ENCODE measurements at places on chromosomes 7 and 10. TPM values are rescaled to one million over a fixed set of nuclear protein-coding genes. Genes with fewer than 3 reads are reported as not detected.
A peak's percentile ranks its signal among the peaks of the same experiment; 100 is the strongest.

The IMMP2L gene
- total RNA-seq: 30.3 TPM

GRCh38 chr7:47092336-47092735 lies 489.6 kb downstream of the TNS3 start:
- no peak for DNase-seq

DNA sequence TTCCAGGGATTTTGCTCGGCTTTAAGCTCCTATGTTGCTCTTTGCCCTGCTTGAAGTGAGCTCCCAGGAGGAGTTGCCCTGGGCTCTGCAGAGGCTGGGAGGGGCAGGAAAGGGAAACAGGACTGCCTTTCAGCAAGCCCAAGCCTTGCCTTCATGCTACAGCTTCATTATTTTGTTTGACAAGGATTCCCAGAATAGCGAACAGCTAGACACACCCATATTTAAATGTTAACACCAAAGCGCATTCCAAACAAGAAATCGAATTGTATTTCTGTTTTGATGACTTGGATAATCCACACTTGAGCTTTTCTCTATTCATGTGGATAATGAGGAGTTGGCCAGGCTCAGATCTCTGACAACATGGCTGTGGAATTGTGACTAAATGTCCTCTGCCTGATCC lies 6.3 kb downstream of the KIAA1217 start:
- DNase-seq: no peak

DNA sequence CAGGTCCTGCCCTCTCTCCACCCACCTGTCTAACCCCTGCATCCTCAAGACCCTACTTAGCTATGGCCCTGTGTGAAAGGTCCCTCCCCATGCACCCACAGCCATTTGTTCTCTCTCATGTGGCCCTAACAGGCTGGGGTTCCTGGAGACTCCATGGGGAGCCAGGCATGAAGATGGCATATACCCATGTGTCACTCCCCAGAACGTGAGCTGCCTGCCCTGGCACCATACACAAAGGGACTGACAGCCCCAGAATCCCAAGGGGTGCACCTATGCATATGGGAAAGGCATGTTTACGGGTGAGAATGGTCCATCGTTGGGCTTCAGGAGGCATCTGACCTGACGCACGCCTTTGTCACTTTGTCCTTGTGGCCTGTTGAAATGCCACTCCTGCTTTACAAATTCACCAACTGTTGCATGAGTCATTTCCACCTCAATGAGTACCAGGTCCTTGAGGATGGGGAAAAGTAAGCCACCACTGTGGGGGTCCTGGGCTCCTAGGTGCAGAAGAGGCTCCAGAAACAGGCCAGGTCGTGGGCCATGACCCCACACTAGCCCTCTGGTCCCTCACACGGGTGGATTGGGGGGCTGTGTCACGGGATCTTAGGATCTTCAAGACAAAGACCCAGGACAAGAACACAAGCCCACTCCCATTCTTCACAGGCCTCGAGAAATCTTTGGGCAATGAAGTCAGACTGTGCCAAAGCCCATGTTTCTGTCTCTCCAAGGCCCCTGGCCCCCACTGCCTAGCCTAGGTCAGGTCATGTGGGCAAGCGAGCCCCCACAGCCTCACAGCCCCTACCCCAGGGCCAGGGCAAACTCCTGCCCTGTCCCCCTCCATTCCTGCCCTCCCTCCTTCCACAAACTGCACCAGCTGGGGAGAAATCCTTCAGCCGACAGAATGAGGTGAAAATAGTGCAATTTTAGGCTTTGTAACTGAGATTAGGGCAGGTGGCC lies 8.6 kb downstream of the GPRIN2 start:
- no peak for DNase-seq

The ARHGEF5 gene
- total RNA-seq: 1.0 TPM

DNA sequence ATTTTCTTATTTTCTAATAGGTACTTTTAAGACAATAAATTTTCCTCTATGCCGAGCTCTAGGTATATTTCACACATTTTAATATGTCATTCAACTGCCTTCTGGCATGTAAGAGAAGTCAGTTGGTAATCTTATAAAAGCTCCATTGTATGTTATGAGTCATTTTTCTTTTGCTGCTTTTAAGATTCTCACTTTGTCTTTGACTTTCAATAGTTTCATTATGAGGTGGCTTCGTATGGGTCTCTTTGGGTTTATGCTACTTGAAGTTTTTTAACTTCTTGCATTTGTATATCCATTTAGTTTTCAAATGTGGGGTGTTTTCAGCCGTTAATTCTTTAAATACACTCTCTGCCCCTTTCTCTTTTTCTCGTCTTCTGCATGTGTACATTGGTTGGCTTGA lies 80.5 kb downstream of the ABCA13 start:
- DNase-seq: no peak

GRCh38 chr7:42479816-42480633 lies 243.0 kb upstream of the GLI3 start:
- no peak for DNase-seq

DNA sequence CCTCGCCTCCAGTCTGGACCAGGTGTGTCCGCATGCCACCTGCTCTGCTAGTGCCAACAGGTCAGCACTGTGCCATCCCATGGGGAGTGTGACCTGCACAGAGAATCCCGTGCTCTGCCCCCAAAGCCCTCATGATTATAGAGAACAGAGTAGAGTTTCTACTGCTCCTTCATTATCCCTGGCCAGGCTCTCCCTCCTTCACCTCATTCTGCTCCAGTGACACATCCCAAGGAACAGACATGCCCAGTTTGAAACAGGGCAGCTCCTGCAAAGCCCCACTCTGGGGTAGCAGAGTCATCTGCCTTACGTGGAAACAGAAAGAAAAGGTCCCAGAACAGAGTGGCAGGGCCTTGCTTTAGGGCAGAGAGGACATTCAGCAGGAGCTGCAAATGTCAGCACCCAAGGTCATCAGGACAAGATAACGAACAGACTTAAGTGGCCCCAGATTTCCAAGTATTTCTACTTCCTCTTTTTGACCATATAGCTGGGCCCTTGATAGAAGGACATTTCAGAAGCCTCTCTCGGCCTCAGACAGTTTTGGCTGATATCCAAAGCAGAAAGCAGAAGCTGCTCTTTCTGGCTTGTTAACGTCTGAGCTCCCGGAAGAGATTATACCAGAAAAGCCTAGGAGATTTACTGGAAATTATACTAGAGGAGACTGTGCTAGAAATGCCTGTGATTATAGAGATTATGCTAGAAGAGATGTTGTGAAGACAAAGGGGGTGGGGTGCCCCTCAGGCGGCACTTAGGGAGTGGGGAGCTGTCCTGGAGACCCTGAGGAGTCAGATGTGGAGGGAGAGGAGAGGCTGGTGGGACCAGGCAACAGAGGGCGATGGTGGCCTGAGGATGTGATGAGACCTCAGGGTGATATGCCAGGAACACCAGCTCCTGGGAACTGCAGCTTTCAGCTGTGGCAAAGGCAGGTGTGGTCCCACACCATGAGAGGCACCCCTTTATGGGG lies 12.6 kb downstream of the TMEM176B start:
- DNase-seq: no peak

The ASCC1 gene
- 59.7 TPM for total RNA-seq

DNA sequence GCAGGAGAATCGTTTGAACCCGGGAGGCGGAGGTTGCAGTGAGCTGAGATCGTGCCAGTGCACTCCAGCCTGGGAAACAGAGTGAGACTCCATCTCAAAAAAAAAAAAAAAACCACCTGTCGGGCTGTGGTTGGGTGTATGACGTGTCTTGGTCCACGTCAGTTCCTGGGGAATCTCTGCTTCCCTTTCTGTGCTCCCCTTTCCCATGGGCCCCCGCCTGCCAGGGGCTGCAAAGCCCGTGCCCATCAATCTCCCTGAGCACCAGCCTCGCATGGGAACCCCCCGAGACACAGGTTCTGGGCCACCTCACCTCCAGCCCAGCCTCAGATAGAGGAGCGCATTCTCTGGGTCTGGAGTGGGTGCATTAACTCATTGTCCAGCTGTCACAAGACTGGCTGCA lies 2.3 kb upstream of the SH2B2 start:
- no peak for DNase-seq

The MYL10 gene
- not detected for total RNA-seq

DNA sequence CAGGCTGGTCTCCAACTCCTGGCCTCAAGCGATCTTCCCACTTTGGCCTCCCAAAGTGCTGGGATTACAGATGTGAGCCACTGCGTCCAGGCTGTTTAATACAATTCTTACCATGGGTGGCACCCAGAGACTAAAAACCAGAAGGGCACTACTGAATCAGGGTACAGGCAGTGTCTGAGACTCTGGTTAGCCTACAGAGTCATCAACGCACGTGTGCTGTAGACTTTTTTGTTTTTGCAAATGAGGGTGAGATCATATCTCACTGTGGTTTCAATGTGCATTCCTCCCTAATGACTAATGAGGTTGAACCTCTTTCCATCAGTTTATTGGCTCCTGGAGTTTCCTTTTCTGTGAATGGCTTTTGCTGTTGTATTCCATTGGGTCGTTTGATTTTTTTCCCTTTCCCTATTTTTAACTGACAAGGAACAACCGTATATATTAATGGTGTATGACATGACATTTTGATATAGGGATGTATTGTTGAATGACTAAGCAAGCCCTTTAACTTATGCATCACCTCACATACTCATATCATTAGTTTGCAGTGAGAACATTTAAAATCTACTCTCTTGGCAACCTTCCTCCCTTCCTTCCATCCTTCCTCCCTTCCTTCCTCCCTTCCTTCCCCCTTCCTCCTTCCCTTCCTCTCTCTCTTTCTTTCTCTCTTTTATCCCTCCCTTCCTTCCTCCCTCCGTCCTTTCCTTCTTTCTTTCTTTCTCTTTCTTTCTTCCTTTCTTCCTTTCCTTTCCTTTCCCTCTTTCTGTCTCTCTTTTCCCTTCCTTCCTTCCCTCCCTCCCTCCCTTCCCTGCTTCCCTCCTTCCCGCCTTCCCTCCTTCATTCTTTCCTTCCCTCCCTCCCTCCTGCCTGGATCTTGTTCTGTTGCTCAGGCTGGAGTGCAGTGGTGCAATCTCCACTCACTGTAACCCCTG lies 9.3 kb upstream of the TMEM270 start:
- peak; percentile 94 for DNase-seq

DNA sequence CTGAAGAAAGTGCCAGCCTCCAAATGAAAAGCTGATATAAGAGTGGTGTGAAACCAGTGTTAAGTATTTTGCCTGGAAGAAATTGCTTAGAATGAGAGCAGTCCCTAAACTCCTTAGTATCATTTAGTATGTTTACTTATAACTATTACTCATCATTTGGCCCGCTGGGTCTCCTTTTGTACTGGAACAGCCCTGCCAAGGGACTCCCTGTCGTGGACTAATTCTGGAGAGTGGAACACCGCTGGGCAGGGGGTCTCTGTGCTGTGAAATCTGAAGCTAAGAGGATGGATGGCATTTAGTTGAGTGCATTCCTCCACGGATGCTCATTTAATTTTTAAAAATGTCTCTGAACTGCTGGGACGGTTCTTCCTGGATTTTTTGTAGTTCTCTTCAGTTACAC lies 889.9 kb upstream of the C7orf33 start:
- no peak for DNase-seq

- no peak for DNase-seq
These were observed 40.7 kb upstream of the MRLN start for GRCh38 chr10:59793919-59794318.

- DNase-seq: no peak
These were observed 10.8 kb downstream of the SEMA3A start for GRCh38 chr7:84183741-84184140.

The CLDN4 gene
- total RNA-seq: 24.9 TPM

- no peak for DNase-seq
These were observed 17.6 kb upstream of the ORC5 start for GRCh38 chr7:104225451-104225850.

GRCh38 chr10:132388891-132389432 lies 8.0 kb upstream of the PWWP2B start:
- DNase-seq: no peak

DNA sequence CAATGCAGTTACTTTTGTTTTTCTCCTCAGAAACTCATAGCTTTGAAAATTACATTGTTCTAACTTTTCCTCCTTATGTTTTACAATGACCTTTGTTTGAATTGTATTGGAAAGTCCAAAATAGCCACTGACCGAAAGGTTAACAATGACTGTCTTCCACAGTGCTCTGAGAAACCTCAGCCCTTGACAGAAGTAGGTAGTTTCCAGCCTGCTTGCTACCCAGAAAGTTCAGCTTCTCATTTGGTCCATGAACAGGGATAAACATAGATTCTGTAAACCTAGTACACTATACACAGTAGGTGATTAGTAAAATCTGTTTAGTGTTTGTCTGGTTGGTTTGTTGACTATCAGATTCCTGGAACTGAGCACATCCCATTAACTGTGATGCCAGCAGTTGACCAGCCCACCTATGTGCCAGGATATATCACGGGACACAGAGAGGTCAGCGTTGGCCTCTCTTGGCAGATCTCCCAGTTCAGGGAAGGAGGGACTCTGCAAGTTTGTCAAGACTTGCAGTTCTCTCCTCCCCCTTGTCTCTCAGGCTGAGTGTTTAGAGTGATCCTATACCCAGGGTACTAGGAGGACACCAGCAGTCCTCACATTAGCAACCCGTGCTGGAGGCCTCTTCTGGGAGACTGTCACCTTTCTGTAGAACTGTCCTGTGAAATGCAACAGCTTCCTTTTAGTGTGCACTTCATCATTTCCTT lies 297.6 kb downstream of the ARHGAP12 start:
- no peak for DNase-seq

DNA sequence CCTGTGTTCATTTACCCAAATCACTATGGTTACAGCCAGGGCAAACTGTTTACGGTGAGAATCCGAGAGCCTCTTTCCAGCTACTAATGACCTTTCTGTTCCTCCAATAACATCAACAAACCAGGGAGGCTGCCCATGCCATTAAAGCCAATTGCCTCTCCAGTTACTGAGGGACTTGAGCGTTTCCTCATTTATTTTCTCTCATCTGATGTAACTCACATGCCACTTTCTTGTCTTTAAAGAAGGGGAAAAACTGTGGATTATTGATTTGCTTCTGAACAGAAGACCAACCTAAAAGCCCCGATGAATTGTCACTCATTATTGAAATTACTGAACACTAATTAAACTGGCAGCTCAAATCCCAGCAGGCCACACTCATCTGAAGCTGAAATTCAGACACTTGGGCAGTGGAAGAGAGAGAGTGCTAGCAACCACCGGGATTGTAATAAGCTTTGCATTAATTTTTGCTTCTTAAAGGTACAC lies 595.8 kb upstream of the MKI67 start:
- no peak for DNase-seq

The METTL2B gene
- 44.8 TPM for total RNA-seq

The RTKN2 gene
- total RNA-seq: 4.0 TPM

DNA sequence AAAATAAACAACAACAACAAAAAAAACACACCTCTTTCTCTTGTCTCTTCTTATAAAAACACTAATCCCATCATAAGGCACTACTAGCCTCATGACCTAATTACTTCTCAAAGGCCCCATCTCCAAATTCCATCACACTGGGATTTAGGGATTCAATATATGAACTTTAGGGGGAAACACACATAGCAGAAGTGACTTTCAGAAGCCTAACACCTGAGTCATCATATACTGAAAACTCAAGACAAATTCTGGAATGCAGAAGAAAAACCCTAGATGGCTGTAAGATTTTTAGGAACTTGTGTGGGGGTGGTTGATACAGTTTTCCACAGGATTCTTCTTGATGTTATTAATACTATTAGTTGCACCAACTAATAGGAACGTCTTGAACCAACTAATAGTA lies 33.7 kb upstream of the CSTF2T start:
- DNase-seq: no peak

- DNase-seq: no peak
These were observed 828 bp upstream of the MALSU1 start for GRCh38 chr7:23298141-23298881.

Data from NCI-H460 (cell line).